AML-193 (cell line): ENCODE measurements at places on chromosomes 16 and 17.
A peak's percentile ranks its signal among the peaks of the same experiment; 100 is the strongest.

DNA sequence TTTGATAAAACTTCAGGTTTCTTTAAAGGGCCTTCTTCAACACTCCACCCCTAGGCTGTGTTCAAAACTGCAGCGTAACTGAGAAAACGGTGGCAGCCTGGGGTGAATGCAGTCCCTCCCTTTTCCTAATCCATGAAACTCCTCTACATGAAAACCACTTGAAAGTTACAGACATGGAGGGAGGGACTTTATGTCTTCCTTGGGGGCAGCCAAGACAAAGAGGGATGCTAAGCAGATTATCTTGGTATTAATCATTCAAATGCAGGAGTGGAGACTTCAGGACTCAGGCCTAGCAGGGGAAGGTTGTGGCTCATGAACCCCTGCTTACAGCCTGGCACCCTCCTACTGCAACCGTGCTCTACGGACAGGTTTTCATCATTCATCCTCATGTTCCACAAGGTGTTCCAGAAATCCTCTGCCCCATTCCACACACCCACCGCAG, 46.8 kb downstream of the RNF112 start:
- DNase-seq: no peak

DNA sequence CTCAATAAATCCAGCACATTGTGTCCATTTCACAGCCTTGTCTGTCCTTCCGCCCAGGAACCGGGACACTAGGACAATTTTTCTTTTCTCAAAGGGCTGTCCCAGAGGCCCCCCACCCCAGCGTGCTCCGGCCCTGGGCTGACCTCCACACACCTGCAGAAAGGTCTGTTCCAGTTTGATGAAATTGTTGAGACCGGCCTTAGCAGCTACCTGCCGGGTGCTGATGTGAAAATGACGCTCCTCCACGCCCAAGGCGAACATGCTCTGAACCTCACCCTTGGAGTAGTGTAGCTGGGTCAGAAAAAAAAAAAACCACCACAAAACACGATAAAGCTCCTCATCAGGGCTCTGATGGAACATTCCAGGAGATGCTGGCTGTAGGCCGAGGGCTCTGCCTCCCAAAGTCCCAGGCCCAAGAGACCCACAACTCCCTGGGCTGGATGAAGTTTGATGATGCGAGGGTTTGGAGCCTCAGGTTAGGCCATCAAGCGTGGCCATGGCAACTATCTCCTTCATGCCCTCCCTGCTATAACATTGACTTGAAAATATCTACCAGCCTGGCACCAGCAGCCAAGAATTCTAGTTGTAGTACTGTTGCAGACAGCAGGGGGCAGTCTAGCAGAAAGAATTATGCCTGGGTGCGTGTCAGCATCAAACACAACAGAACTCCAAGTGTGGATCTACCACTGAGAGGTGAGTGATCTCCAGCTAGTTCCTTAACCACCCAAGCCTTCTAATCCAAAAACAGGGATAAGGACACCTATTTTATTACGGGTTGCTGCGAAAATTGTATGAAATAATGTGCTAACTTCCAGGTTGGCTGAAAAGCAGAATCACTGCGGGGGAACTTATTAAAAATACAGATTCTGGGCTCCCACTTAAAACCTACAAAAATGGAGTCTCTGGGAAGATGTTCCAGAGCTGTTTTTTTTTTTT, 62.1 kb downstream of the RMI2 start:
- peak; percentile 60 for DNase-seq

GRCh38 chr17:17507465-17508011, 11.3 kb upstream of the RASD1 start:
- no peak for DNase-seq

DNA sequence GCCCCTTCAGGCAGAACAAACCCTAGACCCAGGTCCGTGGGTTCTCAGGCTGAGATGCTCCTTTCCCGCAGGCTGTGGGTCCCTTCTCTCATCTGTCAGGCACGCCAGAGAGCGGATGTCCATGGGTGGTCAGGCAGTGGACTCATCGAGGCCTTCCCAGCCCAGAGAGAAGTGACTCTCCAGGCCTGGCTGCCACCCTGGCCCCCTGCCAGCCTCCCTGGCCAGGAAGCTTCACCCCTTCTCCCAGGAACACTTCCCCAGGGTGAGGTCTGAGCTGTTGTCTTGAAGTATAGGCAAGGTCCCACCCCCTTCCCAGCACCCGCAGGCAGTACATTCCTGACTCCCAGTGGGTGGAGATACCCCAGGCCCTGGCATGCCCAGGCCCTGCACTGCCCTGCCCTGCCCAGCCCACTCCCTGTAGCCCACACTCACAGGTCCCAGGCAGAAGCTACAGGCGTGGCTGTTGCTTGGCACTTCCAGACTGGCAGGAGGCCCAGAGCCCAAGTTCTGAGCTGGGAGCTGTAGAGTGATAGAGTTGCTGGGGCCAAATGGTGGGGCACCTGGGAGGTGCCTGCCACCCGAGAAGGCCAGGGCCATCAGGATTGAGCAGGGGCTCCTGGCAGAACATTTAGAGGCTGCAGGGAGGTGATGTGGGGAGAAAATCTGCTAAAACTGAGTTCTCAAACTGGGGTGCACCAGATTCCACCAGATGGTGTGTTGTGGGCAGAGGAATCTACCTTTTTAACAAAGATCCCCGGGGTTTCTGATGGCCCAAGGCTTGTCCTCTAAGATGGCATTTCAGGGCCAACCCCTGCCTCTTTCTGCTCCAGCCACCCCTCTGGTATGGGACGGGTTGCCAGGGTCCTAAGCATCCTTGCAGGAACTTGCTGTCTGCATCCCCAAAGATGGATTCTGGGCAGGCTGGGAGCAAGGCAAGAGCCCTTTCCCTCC, 6.7 kb downstream of the ITGA3 start:
- no peak for DNase-seq

GRCh38 chr16:48003206-48003907, 152.4 kb downstream of the ABCC12 start:
- no peak for DNase-seq

DNA sequence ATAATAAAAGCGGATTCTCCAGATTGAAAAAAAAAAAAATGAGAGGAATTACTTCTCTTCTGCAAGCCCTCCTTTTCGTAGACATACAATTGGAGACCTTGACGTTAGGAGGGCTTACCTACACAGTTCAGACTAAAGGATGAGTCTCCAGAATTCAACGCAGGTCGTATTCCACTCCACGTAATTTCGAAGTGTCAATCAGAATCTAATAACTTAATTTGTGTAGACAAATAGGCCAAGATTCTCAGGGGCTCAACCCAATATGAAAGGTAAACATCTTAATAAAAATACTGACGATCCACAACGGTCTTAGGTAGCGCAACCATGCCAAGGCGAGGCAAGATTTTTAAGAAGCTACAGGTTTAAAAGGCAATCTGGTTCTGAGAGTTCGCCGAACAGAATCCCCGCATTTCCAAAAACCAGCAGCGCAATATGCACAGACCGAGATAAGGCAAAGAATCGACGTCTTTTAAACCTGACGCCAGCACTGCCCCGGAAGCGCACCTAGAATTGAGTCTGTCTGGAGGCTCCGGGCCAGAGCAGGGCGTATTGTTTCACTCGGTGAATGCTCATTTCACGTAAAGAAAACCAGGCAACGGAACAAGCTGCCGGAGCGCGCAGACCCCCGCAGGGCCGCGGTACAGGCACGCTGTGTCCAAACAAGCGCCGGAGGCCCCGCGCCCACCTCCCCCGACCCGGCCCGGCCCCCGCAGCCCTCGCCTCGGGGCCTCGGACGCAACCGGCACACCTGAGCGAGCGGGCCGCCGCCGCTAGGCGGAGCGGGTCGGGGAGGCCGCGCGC, 623 bp downstream of the MBTPS1 start:
- DNase-seq: no peak
